ENCODE measurements at places on chromosomes 3 and 15.

DNA sequence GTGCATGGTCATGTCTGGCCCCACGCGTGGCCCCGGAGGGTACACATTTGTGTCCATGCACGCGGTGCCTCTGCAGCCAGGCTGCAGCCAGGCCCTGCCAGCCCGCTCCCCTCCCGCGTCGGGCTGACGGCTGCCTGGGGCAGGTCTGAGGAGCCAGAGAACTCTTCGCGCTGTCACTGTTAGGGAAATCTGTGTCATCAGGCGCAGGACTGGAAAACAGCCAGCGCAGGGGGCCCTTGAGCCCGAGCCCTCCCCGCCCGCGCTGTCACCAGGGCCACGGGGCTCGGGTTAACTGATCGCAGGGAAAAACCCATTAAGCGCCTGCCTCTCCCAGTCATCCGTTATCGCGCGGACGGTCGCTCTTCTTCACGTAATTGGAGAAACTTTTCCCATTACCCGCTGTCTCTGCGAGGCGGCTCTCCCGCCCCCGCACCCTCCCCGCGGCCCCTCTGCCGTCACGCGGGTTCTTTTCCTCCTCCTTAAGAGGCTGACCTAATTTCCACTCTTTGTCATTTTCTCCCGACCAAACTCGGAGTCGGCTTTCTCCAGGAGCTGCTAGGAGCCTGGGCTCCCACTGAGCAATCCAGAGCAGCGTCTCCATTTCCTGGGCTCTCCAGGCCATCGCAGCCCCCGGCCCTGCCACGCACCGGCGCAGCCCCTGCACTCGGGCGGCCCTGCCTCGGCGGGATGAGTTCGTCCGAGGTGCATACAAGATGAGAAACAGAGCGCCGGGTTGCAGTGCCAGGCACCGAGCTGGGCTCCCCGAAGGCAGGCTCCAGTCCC, 57.5 kb upstream of the PRR23E start:
- DNase-seq, result no peak

GRCh38 chr3:133460809-133461208, 61.0 kb downstream of the BFSP2 start:
- no peak for DNase-seq

DNA sequence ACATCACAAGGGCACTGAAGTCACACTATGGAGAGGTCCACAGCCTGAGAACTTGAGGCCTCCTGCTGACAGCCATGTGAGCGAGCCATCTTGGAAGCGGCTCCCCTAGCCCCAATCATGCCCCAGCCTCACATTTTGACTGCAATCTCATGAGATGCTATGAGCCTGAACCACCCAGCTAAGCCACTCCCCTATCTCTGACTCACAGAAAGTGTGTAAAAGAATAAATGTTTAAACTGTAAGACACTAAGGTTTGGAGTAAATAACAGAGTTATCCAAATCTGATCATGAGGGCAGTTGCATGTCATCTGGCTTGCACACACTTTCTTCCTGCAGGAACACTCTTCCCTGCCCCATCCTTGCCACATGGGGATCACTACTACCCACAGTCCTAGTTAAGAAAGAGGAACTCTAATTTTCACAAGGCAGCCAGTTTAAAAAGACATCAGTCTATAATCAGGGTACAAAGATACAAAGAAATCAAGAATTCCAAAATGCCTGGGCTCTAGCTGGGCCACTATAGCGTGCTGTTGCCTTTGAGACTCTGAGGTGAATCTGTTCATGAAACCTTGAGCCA, 494.2 kb downstream of the FOXP1 start:
- no peak for DNase-seq

GRCh38 chr15:65384895-65385869, 7.4 kb upstream of the IGDCC3 start:
- DNase-seq, result peak; percentile 86

GRCh38 chr3:30470496-30470895, 135.9 kb upstream of the TGFBR2 start:
- no peak for DNase-seq

GRCh38 chr15:99140590-99140989, 35.7 kb downstream of the SYNM start:
- no peak for DNase-seq

DNA sequence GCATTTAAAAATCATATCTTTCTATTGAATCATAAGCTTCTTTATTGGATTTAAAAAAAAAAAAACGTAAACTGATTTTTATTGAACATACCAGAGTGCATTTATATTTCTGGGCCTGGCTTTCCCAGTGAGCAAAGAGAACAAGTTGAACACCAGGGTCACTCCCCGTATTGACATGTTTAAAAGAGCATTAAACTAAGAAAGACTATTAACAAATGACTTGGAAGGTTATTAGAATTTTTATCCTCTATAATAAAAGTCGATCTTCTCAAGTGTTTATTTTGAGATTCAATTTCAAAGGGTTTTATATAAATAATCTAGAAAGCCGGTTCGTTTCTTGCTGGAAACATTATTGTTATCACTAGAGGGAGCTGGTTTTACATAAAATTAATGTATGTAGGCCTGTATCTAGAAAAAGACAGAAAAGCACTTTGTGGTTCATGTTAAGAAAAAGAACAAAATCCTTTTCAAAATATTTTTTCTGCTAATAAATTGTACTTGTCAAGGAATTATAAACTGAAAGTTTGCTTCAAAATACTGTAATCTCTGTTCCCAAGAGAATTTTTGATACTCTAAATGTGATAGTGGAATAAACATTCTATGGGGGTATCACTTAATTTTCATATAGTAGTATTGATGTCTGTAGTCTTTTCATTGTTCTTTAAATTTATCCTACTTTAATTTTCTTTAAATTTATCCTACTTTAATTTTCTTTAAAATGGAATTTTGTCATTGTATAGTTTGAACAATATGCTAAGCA, 321.8 kb upstream of the MME start:
- DNase-seq, result no peak

- DNase-seq, result no peak
Measured at GRCh38 chr3:109973733-109974132, 636.4 kb upstream of the DPPA4 start.

DNA sequence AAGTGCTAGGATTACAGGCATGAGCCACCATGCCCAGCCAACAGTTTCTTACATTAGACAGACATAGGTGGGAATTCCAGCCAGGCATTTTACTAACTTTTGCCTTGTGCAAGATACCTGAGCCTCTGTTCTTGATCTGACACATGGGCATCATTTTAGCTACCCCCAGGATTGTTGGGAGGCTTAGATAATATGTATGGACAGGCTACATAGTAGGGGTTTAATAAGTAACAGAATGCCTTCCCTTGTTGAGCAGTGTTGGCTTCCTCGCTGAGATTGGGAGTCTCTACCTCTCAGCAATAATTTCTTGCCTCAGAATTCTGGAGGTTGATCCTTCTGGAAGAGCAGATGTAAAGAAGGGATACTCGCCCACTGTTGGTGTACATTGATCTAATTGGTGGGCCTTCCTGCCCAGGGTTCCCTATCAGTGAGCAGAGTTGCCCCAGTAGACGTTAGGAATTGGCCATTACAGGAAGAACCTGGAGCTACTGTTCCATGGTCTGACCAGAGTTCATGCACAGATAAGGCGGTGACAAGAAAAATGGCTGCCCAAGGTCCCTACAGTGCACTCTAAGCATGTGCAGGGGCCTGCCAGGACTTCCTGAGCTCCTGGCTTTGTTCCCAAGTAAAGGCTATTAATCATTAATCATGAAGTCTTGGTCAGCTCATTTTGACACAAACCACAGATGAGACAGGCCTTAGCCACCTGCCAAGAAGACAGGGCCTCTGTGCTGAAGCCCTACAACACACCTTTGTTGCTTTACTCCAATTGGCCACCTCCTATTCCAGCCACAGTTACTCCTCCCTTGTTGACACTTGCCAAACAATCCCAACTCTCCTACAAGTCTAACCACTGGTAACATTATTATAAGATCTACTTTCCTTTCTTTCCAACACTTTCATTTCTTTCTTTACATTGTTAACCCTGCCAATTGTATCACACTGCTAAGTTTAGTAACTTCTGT, 5.0 kb upstream of the IL17RE start:
- no peak for DNase-seq

DNA sequence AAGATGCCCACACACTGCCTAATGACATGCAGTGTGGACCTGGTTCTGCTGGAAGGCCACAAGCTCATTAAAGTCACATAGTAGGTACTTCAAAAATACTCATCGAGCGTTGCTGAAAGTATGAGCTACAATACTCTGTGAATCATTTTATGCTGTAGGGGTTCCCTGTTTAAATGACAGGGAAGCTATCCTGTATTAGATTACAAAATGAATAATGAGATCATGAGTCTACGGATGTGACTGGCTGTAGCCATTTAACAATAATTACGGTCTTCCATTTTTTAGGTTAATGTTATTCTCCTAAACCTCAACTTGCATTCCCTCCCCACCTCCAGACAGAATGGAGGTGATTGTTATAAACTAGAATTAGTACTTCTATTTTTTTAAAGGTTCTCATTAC, 128.2 kb upstream of the FAM3D start:
- DNase-seq, result no peak

DNA sequence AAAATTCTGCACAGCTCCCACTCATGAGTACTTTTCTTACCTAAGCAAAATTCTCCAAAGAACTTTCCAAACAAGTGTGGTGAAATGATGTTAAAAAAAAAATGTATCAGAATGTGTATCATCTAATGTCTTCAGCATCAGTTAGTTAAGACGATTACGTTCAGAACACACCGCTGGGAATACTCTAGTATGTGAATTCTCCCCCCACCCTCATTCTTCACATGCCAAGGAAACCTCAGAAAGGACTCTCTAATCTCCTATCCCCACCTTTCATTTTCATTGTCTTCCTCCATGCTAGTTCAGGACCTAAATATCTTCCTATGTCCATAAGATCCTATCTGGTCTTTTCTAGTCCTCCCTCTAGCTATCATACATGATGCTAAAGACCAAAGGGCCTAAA, 457.4 kb downstream of the SHQ1 start:
- DNase-seq, result no peak

DNA sequence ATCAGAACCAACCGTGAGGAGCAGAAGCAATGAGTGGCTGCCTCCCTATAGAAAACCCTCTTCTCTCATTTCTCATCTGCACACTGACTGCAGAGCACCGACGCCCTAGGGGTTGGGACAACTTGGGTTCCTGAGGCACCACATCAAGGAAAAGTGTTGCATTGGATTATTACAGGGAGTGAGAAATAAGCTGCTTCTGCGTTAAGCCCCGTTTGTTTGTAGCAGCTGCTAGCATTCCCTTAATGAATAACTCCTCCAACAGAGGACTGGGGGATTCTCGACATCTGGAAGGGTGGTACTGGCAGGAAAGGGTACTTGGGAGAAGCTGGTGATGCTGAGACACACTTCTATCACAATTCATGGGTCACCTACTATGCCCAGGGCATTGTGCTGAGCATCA, 25.3 kb upstream of the AGBL1 start:
- DNase-seq, result no peak

DNA sequence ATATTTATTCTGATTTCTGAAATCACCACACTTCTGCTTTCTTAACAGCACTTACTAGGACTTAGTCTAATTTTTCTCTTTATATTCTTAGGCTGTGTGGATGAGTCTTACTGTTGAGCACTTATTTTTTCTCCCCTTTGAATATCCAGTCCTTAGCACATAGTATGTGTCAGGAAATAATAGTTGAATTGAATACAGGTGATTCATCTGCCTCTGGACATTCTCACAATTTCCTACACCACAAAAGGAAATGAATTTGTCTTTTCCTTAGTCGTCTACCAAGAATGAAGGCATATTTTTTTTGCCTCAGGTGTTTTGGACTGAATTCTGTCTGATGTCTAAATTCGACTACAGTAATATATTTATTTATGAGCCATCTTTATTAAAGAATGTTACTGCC, 204.2 kb downstream of the GHSR start:
- no peak for DNase-seq

DNA sequence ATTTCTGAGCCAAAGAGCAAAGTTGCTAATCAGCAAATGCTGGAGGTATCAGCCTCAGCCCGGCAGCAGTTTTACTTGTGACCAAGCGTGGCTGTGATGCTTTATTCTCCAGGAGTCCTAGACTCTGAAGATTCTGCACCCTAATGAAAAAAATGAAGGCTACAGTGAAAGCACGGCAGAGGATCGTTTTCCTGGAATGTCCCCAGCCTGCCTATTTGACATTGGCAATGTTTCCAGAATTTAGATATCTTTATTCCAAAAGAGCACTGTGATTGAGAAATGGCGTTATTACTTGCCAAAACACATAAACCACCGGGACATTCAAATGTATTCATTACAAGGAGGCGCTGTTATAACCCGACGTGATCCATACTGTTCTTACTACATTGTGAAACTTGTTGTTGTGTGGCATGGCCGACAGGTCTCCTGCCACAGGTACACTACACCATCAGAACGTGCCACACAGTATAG, 263.8 kb downstream of the SLCO3A1 start:
- DNase-seq, result no peak

DNA sequence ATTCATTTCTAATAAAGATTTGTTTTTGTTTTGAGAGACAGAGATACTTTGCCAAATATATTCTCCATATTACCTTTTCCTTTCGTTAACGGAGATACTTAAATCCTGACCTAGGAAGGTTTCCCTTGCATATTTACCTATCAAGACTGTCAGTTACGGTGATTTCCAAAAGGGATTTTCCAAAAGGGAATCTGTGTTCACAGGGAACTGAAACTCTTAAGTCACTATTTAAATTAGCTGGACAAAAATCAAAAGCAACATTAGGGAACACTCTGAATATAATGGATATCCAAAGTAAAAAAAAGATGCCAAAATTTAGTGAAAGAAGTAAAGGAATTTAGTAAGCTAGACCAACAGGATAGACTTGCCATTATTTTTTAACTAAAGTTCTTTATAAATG, 576 bp downstream of the LRRFIP2 start:
- no peak for DNase-seq

DNA sequence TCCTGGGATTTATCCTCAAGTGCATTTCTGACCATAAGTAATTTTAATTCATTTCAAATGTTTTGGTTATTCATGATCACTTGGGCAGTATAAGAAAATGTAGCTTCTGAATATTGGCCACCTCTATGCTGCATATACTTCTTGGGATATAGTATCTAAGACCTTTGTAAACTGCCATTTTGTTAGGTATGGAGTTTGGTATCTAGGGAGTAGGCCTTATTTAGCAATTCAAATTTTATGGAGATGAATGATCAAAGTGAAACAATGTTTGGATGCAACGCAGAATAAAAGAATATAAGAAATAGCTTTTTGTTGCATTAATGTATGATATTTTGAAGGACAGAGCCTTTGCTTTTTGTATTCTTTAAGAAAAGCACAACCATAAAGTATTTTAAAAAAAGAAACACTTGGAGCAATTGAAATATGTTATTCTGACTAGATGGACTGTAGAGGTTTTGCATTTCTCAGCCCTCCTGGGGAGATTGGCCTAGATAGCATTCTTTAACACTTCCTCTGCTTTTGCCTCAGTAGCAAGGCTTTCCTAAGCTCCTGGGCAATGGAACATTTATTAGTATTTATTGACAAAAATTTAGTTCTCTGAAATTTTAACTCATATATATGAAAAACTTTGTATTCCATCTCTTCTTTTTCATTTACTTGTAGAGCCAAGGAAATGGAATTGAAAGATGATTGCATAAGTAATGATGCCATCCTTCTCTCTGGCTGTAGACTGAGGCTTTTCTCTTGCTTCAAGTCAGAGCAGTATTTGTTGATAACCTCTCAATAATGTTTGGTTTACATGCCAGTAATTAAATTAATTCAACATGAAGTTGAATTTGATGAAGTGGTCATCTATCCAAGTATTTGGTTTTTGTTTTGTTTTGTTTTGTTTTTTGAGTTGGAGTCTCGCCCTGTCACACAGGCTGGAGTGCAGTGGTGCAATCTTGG, 61.8 kb upstream of the UTS2B start:
- no peak for DNase-seq

GRCh38 chr3:149470381-149470780, 4.1 kb upstream of the TM4SF4 start:
- no peak for DNase-seq
